Uterus (tissue), 4 donors: ENCODE measurements at places on chromosomes 2 and 18.

DNA sequence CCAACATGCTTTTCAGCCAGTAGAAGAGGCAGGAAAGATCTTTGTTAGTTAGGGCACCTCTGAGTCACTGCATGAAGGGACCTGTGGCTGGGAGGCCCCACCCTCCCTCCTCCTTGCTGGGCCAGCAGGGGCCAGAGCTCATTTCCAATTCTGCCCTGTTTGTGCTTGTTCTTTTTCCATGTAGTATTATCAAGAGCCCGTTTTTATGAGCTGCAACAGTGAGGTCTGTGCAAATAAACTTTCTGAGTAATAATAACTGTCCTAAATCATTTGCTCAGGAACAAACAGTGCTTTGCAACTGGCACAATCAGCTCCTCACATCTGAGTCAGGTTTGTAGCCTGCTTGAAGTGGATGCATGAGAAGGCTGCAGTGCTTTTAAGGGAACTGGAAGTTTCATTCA, 128.0 kb downstream of the ARL4C start:
- no peak for DNase-seq

- DNase-seq: no peak
Measured at GRCh38 chr2:64700133-64700809, 46.6 kb upstream of the SERTAD2 start.

DNA sequence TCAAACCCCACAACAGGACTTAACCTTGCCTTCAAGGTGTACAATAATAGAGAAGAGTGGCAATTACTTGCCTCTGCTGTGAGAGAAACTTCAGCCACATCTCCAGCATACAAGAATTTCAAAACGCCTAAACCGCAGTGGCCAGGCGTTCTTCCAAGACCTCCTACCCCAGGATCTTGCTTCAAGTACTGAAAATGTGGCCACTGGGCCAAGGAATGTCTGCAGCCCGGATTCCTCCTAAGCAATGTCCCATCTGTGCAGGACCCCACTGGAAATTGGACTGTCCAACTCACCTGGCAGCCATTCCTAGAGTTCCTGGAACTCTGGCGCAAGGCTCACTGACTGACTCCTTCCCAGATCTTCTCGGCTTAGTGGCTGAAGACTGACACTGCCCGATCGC, 2.8 kb upstream of the CYB5A start:
- peak; percentile 51 for DNase-seq

GRCh38 chr2:105410554-105410953, 11.7 kb upstream of the FHL2 start:
- no peak for DNase-seq

GRCh38 chr18:23265682-23266399, 130.6 kb downstream of the CABLES1 start:
- DNase-seq: no peak

DNA sequence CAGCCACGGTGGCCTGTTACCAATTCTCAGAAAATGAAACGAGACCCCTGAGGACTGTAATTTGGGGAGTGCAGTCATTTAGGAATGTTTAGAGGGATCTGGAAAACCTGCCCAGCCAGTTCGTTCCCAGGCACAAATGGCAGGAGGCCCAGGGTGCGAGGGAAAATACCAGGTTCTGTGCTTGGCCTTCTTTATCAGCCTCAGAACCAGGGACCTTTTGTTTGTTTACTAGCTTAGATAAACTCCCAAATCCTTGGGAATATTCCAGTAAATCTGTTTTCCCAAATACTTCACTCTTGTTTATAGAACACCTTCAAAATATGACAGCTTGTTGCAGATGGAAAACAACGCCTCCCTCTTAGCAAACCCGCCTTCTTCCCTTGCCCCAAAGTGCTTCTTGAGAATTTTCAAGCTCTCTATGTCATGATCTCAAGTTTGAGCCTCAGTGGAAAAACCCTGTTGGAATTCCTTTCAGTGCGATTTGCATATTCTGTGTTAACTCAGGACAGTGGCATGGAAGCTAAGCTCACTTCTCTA, 400.3 kb upstream of the SMIM21 start:
- no peak for DNase-seq

DNA sequence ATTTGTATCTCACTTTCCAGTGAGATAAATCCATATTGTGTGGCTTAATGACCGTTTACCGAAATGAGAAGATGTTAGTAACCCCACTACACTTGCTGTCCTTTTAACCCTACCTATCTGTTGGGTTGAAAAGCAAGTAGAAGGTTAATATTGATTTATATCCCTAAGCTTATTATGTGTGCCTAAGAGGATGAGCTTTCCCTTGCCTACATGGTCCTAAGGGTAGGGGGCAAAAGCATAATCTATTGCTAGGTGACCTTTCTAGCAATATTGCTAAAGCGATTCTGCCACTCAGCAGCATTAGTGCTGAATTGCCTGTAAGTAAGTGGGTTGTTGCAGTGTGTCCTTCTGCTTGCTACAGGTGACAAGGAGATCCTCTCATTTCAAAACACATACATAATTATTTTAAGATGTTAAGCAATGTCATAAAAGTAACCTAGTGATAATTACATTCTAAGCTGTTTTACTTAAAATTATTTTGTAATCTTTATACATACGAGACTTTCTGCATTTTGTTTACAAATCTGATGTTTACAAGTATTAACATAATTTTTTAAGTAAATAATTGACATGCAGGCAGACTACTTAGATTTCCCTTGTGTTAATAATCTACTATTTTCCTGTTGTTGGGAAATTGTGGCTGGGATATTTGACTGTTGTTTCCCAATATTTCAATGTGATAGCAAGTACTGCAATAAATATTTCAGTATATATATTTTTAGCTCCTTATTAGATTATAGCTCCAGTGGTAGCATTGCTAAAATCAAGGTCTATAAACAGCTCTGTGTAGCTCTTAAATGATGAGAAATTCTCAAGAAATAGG, 49.1 kb upstream of the CABYR start:
- no peak for DNase-seq

DNA sequence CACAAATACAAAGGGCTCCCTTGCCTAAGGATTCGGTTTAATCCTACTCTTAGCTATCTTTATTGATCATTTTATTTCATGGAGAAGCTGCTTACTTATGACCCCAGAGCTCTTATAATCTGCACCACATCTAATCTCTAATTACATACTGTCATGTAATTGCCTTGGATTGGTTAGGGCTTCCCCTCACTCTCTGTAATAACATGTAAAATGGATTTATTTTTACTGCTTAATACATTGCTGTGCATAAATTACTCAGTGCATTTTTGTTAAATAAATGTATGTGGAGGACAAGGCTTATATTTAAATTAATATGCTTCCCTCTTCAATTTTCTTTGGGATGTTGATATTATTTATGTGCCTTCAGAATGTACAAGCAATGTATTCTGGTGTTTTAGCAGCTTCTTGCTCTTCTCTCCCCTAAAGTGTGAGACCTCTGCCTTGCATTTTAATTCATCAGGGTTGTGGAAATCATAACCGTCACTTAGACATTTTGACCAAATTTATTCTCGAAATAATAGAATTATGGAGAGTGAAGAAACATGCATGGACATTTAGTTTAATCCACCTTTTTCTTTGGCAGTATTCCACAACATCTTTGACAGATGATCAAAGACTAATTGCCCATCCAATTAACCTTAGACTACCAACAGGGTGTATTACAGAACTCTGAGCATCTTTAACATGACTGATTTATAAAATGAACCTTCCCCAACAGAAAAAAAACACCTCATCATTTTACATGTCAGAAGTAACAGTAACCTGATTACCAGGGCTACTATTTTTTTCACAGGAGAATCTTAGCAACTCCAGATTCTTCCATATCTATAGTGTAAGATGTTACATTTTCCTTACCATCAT, 692.6 kb downstream of the LRRTM4 start:
- no peak for DNase-seq

- no peak for DNase-seq
Measured at GRCh38 chr2:178589335-178589734, 109.1 kb downstream of the PLEKHA3 start.

DNA sequence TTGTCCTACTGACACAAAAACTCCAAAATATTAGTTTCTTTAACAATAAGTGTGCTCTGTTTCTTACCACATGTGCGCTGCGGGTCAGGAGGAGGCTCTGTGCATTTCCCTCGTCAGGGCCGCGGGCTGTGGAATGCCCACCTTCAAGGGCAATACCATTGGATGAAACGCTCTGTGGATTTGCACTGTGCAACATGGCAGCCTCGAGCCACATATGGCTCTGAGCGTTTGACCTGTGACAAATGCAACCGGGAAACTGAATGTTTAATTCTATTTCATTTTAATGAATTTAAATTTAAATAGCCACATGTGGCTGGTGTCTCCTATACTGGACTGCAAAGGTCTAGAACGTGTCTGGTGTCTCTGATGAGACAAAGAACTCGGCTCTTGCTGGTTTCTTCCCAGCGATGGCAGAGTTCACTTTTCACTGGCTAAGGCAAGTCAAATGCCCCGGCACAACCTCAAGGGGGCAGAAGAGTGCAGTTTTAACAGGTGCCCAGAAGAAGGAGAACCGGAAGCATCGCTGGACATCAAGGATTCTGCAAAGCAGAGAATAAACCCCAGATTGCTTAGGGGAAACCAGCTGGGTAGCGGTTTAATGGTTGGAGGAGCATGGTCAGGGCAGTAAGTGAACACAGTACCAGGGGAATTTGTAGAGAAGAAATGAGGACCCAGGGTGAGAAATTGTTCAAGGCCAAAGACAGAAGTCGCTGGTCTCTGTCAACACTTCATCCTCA, 37.0 kb upstream of the TMEM18 start:
- peak; percentile 61 for DNase-seq

DNA sequence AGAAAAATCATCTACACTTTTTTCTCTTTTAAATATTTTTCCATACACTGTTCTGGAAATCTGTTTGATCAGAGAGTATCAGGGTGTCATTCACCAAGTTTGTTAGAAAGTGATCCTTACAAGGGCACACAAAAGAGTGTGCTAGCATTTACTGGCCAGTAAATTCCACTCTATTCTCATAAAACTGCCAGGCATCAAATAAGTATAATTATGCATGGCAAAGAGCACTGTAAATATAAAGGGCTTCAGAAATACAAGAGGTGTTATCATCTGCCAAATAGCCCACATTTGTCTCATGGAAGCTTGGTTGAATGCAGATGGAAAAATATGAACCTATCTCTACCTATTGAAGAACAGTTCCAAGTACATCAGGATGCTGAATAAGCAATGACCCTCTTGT, 847.3 kb upstream of the ACVR2A start:
- no peak for DNase-seq

- no peak for DNase-seq
Measured at GRCh38 chr18:40874233-40874632, 1080.8 kb upstream of the PIK3C3 start.

GRCh38 chr18:61765097-61765496, 127.7 kb downstream of the RNF152 start:
- DNase-seq: peak; percentile 59

DNA sequence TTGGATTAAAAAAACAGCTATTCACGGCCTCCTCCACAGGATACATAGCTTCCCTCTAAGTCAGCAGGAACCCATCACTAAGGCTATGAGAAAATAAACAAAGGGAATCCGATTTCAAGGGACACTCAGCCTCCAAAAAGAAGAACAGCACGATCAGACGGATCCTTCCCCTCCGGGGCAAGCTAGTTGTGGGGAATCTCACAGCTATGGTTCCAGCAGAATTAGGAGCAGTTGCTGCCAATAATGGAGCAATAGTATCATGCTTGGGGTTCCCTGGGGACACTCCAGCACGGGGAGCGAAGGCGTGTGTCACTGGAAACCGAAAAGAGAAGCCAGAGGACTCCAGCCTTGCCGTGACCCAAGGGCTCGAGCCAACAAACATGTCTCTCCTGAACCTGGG, 163.1 kb downstream of the TTC32 start:
- DNase-seq: peak; percentile 31

- DNase-seq: no peak
Measured at GRCh38 chr2:168160897-168161296, 86.5 kb downstream of the STK39 start.

DNA sequence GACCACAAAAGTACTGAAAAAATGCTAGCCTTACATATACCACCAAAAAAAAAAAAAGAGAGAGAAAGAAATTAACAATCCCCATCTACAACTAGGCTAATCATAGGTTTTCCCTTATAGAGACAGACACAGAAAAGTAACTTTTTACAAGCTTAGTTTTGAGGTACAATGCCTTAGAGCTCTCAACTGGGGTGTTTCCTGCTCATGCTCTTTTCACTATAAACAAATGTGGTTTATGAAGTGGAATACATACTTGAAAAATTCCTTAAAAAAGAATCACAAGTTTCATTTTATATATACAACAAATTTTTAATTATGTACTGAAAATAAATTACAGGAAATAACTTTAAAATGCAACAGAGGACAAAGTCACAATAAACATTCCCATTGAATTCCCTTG, 82.5 kb downstream of the ATL2 start:
- no peak for DNase-seq

GRCh38 chr2:218329826-218330593, 26.6 kb upstream of the CATIP start:
- no peak for DNase-seq

- DNase-seq: no peak
Measured at GRCh38 chr2:164697688-164698461, 76.6 kb upstream of the GRB14 start.

GRCh38 chr2:207525296-207525695, 4.5 kb upstream of the CREB1 start:
- DNase-seq: no peak

DNA sequence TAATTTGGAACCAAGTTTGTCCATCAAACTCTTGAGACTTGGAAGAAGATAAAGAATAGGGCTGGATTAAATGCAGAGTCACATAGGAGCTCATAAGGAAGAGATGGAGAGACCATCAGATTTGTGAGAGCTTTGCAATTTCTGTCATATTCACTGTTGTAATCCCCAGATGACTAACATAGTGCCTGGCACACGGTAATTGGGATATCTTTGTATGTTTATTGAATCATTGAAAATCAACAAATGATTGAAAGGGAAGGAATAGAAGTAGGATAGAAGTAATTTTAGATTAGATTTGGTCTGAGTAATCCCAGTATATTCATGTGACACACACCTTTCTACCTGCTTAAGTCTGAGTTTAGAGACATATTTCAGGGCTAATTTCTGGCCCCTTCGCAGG, 75.4 kb downstream of the LCLAT1 start:
- no peak for DNase-seq

DNA sequence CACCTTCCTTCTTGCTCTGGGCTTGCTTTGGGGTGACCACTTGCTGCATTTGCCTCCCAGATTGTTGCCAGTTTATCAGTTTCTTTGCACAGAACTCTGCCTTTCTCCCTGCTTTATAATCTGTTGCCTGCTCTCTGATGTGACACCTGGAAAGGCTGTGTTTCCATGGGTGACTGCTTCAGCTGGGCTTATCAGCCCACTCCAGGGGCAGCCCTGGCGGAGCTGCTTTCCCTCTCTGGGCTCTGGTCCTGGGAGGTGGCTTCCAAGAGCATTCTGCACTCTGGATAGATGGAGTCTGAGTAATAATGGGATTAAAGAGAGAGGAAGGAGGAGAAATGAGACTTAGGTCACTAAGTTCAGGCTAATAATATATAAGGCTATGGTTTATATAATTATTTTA, 352.7 kb downstream of the TSN start:
- DNase-seq: no peak

- no peak for DNase-seq
Measured at GRCh38 chr2:109345091-109345490, 216.1 kb downstream of the SH3RF3 start.

- DNase-seq: no peak
Measured at GRCh38 chr2:200168641-200169555, 137.6 kb upstream of the SPATS2L start.
